Effector CD8-positive, alpha-beta T cell (primary cell): ENCODE measurements at places on chromosomes 2 and 18.

DNA sequence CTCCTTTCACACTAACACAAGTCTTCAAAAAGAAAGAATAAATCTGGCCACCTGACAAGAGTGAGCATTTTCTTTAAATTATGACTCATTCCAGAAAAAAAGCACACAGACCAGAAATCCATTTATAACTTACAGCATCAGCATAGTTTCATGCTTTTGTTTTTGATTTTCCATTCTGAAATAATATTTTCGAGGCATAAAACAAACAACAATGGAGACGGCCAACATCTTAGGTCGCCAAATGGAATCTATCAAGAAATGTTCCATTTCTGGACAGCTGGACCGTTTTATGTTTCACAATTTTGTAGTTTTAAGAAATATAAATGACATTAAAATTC, 165.4 kb upstream of the ZFP36L2 start:
- no peak for DNase-seq

GRCh38 chr18:58958628-58959027, 94.0 kb downstream of the ZNF532 start:
- DNase-seq, result no peak

DNA sequence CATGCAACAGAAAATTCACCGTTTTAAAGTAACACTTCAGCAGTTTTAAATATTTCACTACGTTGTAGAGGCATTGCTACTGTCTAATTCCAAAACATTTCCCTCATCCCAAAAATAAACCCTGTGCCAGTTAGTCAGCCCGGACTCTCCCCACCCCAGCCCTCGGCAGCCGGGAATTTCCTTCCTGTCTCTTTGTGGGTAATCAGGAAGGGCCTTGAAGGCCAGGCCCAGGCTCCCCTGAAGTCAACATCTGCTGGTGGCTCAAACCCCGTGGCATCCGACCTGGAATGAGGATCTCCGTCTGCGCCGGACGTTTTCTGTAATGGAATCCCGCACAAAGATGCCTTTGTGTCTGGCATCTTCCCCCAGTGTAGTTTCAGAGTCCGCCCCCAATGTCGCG, 219.6 kb downstream of the SNTG2 start:
- no peak for DNase-seq

DNA sequence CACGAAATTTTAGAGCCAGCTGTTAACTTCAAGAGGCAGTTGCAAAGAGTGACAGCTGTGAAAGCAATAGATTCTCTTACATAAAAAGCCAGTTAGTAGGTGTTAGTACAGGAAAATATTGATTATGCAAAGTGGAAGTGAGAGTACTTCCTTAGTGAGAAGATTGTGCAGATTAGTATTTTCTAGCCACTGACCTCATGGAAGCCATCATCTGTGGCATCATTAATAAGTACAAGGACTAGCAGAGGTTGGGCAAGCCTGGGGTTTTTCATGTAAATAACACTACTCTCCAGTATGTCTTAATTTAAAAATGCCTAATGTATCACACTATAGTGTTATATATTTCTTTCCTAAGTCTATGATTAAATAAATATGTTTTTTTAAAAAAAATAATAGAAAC, 166.2 kb upstream of the DTNA start:
- no peak for DNase-seq

GRCh38 chr2:9256570-9257043, 50.0 kb downstream of the ASAP2 start:
- DNase-seq, result no peak

DNA sequence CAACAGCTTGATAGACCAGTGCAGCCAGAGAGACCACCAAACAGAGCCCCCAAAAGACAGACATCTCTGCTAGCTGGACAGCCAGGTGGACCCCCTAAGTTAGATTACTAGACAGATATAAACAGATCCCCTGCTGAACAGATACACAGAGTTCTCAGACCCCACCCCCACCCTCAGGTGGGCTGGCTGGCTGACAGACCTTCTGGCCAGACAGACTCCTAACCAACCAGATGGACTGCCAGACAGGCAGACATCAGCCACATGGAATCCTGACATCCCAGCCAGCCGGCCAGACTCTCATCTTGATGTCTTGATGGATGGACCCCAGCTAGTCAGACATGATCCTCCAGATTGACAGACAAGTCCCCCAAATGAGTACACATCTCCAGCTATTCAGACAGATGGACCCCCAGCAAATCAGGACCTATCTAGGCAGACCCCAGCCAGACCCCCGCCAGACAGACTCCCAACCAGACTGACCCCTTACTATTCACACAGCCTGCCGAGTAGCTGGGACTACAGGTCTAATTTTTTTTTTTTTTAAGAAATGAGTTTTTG, 18.0 kb downstream of the PTPN18 start:
- no peak for DNase-seq

DNA sequence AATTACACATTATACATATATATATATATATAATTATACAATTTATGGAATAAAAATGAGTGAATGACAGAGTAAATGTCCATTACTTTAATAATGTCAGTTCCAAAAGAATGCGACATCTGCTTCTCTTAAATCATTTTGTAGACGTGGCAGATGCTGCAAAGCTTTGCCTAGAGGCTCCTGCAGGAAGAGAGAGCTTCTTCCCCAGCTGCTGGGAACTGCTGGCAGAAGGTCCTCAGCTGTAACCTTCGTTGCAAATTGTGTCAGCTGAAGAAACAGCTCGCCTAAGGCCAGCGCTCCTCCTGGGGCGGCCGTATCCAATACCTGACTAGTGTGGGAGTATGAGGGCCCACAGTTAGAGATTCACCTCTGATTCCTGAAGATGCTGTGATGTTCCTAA, 9.6 kb upstream of the THNSL2 start:
- DNase-seq, result no peak

- DNase-seq, result no peak
Observed at GRCh38 chr2:179991344-179991743, 15.8 kb downstream of the CWC22 start.

DNA sequence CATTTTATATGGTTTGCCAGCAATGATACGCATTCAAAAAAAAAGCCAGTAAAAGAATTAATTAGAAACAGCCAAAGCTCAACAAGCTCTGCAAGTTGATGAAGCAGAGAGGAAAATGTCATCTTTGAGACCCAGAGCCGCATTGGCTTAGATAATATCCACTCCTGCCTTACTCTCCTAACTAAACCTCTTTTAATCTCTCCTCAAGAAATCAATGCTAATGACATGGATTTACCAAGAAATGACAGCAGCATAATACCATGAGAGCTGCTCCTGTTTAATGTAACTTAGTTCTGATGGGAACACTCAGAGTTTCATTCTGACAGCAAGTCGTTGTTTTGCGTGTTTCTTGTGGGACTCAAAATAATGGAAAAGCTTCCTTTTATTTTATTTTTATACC, 1099.4 kb upstream of the PIK3C3 start:
- DNase-seq, result no peak

DNA sequence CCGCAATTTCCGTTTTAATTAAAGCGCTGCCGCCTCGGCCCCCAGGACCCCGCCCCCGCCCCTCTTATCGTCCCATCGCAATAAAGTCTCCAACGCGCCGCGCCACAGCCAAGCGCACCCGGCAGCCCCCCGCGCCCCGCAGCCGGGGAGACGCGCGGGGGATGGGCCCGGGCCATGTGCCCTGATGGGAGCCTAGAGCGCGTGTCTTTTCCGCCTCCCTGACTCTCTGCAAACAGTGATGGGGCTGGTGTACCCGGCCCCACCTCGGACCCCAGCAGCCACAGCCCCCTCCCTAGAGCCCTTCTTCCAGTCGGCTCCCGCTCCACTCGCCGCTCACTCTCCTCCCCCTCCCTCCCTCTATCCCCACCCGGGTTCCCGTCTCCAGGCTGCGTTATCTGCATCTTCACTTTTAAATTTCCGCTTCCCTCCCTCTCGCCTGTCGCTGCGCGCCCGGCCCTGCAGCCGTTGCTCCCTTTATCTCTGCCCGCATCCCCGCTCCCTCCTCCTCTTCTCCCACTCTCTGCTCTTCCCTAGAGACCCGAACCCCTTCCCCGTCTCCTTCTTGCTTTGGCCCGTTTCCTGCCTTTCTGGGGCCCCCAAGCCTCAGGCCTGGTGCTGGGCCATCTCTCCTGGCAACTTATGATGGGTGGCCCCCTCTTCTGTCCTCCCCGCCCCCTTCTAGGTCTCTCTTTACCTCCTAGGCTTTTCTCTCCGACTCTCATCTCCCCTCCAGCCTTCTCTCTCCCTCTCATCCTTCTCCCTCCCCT, 524 bp upstream of the FEV start:
- DNase-seq, result no peak

DNA sequence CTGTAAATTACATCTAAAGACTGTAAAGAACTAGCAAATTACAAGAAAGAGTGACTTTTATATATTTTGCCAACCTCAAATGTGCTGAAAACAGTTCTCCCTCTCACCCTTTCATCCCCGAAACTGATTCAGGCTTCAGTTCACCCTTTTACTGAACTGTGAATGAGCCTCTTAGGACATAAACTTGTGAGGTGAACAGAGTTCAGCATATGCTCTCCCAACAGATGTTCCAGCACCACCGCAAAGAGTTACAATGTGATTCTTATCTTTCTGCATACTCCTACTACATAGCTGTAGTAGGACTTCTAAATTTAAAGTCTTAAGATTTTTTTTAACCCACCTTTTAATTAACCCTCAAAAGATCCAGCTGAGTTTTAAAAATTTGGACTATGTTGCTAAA, 1.2 kb upstream of the ZCCHC2 start:
- no peak for DNase-seq

DNA sequence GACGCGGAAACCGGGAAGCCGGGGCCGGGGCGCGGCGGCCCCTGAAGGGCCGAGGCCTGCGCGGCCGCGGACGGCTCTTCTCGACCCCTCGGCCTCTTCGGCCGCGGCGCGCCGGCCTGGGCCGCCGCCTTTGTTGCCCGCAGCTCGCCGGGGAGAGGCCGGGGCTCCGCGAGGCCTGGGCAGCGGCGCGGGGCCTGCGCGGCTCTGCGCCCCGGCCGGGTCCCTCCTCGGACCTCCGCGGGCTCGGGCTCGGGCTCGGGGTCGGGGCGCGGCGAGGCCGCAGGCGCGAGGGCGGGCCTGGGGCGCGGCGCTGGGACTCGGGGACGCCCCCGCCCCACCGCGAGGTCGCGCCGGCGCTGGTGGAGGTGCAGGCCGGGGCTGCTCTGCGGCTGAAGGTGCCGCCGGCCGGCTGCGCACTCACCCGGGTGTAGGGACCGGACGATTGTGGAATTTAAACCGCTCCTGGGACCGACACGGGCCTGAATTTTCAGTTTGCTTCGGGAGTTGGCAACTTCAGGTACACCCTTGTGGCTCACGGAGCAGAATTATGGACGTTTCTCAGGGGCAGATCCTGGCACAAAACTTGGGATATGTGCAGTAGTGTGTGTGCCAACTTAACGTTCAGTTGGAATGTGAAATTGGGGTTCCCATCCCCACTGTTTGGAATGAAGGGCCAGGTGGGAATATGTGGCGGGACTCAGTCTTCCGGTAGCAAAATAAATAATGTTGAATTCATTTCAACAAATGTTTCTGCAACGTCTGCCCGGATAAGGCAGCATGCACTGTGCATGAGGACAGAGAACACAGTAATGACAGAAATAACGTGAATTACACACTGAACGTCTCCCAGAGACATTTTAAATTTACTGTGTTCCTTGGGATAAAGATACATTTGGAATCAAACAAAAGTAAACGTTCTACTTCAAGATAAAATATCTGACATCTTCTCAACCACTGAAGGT, 787 bp downstream of the SOCS6 start:
- DNase-seq, result no peak

DNA sequence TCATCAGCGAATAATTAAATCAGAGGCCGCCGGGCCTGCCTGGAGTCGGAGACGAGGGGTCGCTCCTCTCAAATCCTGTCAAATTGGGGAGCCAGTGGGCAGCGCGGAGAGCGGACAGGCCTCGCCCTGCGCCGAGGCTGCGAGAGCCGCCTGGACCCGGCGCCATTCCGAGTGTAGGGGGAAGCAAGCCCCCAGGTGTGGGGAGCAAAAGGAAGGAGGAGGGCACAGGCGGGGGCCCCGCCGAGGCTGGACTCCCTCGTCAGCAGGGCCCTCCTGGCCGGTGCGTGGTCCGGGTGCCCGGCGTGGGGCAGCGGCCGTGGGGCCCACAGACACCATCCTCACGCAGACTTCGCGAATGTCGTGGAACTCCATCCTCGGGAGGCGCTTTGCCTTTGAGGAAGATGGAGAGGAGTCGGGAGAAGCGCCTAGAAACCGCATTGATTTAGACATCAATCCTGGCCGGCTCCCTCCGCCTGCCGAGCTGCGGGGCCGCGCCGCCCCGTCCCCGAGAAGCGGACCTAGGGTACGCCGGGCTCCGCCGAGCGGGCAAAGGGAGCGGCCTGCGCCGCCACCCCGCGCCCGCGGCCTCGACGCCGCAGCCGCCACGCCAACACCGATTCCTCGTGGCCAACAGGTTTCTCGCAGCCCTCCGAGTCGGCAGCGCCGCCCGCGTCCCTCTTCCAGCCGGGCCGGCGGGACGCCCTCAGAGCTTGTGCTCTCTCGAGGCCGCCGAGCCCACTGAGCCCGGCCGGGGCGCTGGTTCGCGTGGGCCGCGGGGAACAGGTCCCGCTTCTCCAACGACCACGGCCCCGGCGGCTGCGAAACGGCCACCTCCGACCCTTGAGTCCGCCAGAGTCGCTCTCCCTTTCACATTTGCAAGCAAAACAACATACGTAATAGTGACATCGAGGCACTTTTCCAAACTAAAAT, 6.7 kb upstream of the ONECUT2 start:
- DNase-seq, result no peak

- no peak for DNase-seq
Observed at GRCh38 chr18:5900262-5900661, 4.9 kb upstream of the TMEM200C start.

DNA sequence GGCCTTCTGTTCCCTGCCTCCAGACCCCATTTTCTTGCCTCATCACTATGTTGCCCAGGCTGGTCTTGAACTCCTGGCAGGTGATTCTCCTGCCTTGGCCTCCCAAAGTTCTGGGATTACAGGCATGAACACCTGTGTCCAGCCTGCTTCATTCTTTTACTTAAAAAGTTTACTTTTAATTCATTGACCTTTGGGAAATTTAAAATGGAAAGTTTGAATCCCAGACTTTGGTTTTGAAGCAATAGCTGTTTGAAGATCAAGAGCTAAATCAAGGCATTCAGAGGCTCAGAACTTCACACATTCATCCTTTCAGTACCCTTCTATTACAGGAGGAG, 79.3 kb upstream of the SESTD1 start:
- no peak for DNase-seq

DNA sequence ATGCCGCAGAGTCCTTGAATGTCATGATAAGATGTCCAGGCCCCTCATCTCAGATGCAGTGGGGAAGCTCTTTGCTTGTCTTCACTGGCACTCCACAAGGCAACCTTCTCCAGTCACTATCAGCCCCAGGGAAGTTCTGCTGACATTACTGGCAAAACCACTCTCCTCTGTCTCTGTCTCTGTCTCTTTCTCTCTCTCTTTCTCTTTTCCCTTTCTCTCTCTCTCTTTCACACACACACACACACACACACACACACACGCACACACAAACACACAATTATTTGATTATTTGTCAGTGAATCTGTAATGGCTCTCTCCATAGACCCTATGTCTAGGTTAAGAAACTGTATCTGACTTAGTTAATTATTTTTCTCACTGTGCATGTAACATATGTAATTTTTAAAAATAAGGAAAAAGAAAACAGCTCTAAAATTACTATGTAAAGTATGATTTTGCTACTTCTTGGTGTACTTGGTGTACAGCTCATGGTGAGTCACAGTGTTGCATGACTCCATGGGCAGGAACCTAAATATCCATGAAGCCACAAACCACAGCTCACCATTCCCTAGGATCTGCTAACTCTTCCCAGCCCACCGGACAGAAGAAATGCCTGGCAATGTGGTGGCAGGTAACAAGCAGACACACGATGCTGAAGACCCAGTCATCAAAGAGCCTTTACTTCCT, 594.9 kb upstream of the ID2 start:
- no peak for DNase-seq
